Kidney glomerular epithelial cell (primary cell): ENCODE measurements at places on chromosomes 11 and 22.

GRCh38 chr11:10301656-10302358, 3.1 kb upstream of the ADM start:
- DNase-seq: peak; percentile 73

- DNase-seq: peak; percentile 21
Observed at GRCh38 chr22:30541961-30542810, 4.4 kb downstream of the SEC14L6 start.

- DNase-seq: peak; percentile 50
Observed at GRCh38 chr11:19419021-19419750, 178.4 kb upstream of the E2F8 start.

DNA sequence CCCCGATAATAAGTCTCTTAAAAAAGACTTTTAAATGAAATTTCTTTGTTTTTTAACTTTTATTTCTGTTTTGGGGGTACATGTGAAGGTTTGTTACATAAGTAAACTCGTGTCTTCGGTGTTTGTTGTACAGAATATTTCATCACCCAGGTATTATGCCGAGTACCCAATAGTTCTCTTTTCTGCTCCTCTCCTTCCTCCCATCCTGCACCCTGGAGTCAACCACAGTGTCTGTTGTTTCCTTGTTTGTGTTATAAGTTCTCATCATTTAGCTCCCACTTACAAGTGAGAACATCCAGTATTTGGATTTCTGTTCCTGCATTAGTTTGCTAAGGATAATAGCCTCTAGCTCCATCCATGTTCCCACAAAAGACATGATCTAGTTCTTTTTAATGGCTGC, 1.6 kb upstream of the GSTP1 start:
- no peak for DNase-seq

DNA sequence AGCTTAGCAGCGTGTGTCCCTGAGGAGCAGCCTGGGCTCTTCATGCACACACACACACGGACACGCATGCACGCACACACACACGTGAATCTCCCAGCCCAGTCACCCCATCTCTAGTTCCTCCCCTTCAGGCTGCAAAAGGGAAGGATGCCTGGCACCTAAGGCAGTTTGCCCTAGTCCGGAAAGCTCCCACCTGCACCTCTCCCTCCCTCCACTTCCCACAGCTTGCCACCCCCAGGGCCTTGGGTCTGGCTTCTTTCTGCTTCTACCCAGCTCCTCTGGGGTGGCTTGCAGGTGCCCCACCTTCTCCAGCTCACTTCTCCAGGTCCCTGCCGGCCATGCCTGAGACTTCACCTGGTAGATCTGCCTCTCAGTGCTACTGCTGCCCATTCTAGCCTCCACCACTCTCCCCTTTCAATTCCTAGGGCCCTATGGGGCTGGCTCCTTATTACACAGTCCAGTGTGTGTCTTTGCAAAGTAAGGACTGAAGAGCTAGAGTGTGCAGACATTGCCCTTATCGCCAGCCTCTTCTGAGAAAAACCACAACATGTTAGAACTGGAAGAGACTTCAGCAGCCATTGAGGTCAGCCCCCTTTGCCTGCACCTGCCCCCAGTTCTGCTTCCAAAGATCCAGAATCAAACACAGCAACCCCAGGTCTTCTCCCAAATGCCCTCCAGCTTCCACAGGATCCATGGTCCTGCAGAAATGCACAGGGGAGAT, 33.5 kb upstream of the CHST1 start:
- DNase-seq: no peak

DNA sequence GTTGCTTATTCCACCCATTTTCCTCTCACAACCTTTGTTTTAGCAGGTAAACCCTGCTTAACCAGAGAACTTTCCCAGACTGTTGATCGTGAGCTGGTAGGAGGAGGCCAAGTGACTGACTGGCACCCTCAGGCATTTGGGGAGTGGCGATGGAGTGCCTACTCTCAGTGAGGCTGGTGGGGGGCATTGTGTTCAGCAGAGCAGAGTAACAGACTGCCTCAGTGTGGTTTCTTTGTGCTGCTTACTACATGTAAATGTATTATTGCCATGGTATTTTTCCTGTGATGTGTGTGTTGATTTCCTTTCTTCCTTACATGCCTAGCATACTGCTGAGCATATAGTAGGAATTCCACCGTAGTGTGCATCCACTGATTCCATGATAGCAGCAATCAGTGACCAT, 2.6 kb downstream of the MARK2 start:
- peak; percentile 95 for DNase-seq
